ENCODE measurements at places on chromosomes 16 and 17.
A peak's percentile ranks its signal among the peaks of the same experiment; 100 is the strongest.

DNA sequence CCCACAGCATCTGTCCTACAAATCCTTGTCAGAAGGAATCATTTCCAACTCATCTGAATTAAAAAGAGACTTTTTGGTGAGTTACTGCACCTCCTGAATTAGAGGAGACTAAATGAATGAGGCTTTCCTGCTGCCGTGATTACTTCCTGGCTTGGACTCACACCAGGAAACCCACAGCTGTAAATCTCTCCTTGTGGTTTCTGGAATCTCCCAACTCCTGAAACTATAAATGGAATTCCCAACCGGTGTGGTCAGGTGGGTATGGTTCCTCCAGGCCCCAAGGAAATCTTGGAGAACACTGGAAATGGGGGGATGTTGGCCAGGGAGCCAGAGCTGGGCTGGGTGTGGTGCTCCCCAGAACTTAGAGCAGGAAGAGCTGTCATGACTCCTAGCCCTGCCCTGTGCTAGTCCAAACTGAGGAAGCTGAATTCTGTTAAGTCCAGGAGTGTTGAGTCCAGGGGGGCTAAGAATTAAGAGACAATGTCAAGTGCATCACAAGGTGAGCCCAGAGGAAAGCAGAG, 216.4 kb downstream of the GSG1L start:
- no peak for DNase-seq

- no peak for DNase-seq
These were observed 120.6 kb downstream of the MGAT5B start for GRCh38 chr17:76988796-76989195.

DNA sequence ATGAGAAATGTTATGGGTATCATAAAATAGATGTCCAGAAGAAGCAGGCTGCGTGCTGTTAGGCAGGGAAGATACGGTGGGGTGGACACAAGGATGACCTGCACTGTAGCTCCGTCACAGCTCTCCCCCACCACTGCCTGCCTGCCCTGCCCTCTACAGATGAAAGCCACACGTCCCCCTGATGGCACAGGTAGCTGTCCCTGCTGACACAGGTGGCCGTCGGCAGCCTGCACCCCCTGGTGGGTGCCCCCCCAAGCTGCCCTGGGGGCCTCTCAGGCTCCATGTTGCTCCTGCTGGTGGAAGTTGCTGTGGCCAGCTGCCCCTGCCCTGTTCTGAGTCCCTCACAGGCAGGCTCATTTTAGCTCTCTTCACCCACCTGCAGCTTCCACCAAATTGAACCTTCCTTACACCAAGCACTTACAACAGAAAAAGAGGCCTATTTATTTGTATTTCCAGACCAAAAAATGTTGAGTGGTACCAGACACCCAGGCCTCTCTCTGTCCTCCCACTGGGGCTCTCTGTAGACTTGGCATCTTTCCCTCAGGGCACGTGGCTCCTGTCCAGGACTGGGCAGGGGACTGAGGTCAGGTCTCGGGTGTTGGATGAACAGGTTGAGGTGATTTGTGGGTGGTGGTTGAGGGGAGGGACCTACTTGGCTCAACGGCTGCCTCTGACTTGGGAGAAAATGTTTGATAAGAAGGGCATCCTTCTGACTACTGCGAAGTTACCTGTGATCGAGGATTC, 50.1 kb upstream of the CACNG5 start:
- no peak for DNase-seq

GRCh38 chr17:11264183-11264871, 23.3 kb downstream of the SHISA6 start:
- peak; percentile 30 for DNase-seq

- no peak for DNase-seq
These were observed 219.9 kb downstream of the C16orf78 start for GRCh38 chr16:49593424-49594040.

GRCh38 chr17:17966399-17966798, 5.8 kb downstream of the TOM1L2 start:
- no peak for DNase-seq

- peak; percentile 57 for DNase-seq
These were observed 1.6 kb downstream of the HEATR3 start for GRCh38 chr16:50067290-50067853.

DNA sequence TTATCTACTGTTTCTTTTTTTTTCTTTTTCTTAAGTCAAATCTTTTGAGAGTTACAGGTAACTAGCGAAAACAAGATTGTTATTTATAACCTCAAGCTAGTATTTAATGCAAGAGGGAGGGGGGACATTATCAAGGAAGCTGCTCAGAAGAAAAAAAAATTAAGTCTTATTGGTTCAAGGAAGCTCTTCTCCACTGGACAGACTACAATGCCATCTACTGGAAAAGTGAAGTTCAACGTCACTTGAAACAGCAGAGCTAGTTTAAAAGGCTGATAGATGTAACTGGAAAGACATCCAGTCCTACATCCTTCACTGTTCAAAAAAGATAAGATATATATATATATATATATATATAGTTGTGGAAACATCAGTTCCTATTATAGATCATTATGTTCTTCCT, 418.0 kb upstream of the PSMD7 start:
- peak; percentile 45 for DNase-seq

- DNase-seq: no peak
These were observed 17.6 kb upstream of the KDM8 start for GRCh38 chr16:27185776-27186130.

GRCh38 chr16:5330058-5330457, 232.5 kb upstream of the EEF2KMT start:
- no peak for DNase-seq

- DNase-seq: no peak
These were observed 38.5 kb downstream of the ERCC4 start for GRCh38 chr16:13958474-13958873.

DNA sequence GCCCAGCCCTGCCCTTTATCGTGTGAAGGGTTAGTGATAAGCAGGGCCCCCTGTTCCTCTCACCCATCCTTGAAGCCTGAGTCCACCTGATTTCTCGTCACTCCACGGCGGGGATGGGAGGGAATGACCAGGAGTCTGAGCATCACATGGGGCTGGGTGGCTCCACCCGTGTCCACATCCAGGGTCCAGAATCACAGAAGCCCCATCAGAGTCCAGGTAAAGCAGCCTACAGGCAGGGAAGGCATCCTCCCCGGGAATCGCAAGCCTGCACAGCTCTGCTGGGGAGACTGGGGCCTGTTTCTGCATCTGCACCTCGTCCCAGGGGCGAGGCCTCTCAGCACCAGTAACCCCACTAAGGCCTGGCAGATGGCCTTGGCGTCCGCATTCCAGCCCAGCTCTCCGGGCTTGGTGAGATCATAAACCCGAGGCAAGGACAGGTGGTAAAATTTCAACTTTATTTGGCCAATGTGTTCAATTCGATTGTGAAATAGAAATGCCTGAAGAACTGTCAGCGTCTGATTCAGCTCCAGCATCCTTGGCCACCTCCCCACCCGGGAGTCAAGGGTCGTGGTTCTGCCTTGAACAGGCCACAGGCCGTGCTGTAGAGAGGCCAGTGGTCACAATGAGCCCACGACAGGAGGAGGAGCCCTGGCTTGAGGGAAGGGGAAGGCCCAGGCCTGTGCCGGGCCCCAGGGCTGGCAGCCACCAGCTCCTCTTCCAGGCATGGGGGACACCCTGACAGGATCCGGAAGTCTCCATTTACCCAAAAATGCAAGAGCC, 8.1 kb upstream of the PPP1R27 start:
- DNase-seq: no peak

GRCh38 chr17:13598353-13599167, 3.2 kb downstream of the HS3ST3A1 start:
- DNase-seq: no peak

DNA sequence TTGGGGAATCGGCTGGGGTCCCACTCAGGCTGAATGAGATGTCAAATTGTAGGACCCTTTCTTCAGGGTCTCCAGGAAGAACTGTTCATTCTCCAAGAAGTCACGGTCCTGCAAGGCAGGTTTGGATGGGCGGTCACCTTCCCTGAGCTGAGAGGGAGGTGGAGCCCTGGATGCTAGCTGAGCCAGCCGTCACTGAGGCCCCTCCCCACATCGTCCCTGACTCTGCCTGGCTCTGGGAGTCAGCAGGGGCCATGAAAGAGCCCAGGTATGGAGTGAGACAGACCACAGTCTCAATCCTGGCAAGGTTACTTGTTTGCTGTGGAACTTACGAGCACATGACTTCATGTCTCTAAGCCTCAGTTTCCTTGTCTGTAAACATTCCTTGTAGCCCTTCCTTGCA, 6.0 kb upstream of the MRPL38 start:
- no peak for DNase-seq

DNA sequence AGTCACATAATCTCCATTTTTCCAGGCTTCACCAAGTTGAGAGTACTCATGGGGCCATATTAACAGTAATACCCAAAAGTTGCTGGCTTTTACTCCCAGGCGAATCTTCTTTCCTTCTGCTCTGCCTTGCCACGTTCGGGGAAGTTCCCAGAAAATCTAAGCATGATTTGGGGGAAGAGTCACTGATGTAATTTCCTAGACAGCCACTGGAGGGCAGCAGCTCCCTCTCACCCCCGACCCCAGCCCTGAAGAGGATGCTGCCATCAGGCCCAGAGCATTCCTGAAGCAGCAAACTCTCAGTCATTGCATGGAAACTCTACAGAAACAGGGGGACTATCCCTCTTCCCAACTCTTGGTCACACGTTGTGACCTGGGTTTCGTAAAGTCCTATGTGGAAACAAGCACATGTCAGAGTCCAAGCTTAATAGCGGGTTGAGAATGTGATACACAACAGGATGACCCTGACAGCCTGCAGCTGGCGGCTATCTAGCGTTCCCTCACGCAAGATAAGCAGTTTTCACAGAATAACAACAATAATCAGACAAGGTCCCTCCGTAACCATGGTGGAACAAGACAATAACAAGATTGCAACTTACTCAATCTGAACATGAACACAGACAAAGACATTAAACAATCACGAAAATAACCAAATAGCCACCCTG, 43.8 kb upstream of the DHX40 start:
- peak; percentile 61 for DNase-seq

DNA sequence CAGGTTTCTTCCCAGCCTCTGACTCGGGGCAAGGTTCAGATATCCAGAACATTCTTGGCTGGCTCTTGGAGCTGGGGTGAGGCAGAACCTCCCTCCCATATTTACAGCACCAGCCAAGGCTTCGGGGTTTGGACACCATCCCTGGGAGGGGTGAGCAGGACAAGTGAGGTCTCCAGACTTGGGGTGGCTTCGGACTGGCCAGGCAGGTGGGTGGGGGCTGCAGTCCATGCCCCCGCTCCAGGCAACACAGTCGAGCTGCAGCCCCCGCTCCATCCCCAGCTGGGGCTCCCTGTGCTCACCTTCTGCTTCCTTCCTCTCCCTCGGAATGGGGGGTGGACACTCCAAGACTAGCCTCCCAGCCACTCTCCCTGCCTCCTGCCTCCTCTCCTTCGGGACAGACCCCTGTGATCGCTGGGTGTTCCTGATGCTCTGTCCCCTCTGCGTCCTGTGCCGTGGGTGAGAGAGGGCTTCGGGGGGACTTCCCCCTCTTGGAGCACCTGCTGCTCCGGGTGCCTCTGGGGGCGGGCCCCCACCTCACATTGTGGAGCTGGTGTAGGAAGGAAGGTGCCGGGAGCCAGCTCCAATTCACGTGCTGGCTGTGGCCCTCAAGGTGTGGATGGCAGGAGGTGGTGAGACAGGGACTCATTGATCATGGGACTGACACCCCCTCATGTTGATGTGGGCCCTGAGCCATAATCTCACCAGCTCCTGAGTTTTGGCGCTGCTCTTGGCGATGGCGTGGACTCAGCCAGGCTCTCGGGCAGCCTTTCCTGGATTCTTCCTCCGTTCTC, 189.2 kb downstream of the SEC14L1 start:
- no peak for DNase-seq

GRCh38 chr16:77531752-77532151, 96.9 kb upstream of the ADAMTS18 start:
- DNase-seq: no peak

GRCh38 chr17:8046929-8047768, 8.3 kb downstream of the ALOX15B start:
- DNase-seq: no peak

GRCh38 chr17:32495359-32496231, 8.8 kb downstream of the CDK5R1 start:
- no peak for DNase-seq

GRCh38 chr16:57377080-57377841, 5.0 kb downstream of the CX3CL1 start:
- DNase-seq: no peak

GRCh38 chr17:47663912-47664623, 14.3 kb downstream of the KPNB1 start:
- DNase-seq: peak; percentile 65

DNA sequence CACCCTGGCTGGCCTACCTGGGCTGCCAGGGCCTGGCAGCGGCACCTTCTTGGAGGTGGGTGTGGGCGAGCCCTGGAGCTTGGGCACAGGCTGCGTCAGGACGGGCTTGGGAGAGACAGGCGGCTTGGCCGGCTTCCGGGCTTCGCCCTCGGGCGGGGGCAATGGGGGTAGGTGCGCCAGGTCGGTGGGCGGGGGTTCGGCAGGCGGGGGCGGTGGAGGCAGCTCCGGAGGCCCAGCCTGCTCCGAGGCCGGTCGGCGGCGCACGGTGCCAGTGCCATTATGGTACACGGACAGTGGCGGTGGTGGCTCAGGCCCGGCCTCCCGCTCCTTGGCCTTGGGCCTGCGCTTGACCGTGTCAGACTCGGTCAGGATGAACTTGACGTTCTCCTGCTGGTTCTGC, 16.8 kb downstream of the CASKIN1 start:
- no peak for DNase-seq

DNA sequence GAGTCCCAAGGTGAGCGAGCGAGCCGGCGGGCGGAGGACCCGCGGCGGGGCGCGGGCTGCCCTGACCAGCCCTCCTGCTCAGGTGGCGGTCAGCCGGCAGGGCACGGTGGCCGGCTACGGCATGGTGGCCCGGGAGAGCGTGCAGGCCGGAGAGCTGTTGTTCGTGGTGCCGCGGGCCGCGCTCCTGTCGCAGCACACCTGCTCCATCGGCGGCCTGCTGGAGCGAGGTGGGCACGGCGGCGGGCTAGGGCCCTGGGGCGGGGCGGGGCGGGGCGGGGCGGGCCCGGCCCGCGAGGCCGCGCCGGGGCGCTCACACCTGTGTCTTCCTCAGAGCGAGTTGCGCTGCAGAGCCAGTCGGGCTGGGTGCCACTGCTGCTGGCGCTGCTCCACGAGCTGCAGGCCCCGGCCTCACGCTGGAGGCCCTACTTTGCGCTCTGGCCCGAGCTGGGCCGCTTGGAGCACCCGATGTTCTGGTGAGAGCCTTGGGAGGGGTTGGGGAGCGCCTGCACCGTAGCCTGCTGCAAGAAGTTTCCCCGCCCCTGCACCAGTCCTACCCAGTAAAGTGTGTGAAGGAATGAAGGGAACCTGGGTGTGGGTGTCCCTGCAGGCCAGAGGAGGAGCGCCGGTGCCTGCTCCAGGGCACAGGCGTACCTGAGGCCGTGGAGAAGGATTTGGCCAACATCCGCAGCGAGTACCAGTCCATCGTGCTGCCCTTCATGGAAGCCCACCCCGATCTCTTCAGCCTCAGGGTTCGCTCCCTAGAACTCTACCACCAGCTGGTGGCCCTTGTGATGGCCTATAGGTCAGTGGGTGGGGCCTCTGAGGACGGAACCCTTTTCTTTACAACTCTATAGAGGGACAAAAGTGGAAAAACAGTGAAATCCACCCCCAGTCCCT, 802 bp downstream of the SETD6 start:
- peak; percentile 27 for DNase-seq

All from hematopoietic multipotent progenitor cell treated with erythropoietin and hydrocortisone succinate and interleukin-3 and kit ligand, for 8 days (in vitro differentiated cells).